ENCODE measurements at places on chromosomes 1 and 21.

DNA sequence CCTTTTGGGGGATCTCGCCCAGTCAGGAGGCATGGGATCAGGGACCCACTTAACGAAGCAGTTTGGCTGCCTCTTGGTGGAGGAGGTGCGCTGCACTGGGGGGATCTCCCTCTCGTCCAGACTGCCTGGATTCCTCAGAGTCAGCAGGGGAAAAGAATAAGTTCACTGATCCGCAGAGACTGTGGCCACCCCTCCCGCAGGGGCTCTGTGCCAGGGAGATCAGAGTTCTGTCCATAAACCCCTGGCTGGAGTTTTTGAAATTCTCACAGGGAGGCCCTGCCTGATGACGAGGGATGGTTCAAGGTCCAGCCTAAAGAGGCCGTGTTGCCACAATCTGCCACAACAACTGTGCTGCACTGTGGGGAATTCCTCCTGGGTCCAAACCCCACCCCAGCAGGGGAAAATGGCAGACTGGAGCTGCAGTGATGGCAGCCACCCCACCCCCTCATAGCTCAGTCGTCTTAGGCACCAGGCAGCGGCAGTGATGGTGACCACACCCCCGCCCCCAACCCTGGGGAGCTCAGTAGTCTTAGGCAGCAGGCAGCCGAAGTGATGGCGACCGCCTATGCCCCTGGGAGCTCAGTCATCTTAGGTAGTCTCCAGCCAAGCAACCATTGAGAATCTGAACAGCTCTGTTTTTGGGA is 273.8 kb upstream of the USP25 start:
- no peak for DNase-seq

DNA sequence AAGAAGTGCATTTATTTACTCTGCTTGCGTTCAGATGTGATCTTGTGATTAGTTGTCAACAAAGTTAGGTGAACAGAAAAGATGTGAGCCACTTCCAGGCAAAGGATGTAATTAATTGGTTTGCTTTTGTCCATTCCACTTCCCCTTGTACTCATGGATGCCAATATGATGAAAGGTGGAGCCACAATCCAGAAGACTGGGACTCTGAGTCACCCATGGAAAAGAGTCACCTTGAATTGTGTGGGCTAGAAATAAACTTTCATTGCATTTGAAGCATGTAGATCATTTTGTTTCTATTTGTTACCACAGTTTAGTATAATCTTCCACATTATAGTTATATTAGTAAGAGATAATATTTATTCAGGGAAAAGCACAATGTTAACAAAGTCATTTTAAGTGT is 684.2 kb downstream of the LTN1 start:
- no peak for DNase-seq

- no peak for DNase-seq
Measured at GRCh38 chr1:201946224-201946908, at the start of gene LMOD1. LMOD1 (minus strand) TSS chr1:201946548; CDS start chr1:201946340, 208 bp downstream.

- no peak for DNase-seq
Measured at GRCh38 chr21:42171091-42172053, 47.6 kb upstream of the ABCG1 start.

GRCh38 chr1:201264554-201264953 is 18.8 kb upstream of the PKP1 start:
- DNase-seq = no peak

GRCh38 chr21:44013380-44014088 is 1.4 kb downstream of the TRAPPC10 start:
- DNase-seq = peak; percentile 51

DNA sequence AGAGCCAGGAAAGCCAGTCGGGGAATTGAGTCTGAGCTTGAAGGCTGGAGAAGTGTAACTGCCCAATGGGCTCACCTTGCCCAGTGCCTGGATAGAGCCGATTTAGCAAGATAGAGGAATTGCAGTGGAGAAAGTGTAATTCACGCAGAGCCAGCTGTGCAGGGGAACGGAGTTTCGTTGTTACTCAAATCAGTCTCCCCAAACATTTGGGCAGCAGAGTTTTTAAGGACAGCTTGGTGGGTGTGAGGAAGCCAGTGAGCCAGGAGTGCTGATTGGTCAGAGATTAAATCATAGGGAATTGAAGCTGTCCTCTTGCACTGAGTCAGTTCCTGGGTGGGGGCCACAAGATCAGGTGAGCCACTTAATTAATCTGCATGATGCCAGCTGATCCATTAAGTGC is 28.4 kb upstream of the NLRP3 start:
- no peak for DNase-seq

DNA sequence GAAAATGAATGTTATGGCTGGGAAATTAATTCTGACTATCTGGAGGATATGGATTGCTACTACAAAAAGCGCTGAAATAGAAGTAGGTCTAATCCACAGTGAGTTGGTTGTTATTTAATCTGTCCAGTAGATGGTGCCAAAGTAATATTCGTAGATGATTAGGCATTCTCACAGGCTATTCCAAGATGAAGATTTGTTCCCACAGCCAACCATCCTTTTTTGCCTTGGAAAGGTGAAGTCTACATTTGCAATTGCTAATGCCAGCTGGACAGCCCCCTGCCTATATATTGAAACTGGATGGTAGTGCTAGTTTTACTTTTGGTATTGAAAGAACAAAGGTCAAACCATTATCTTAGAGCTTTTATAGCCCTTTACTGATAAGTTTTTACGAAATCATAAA is 43.8 kb downstream of the RBM11 start:
- no peak for DNase-seq

DNA sequence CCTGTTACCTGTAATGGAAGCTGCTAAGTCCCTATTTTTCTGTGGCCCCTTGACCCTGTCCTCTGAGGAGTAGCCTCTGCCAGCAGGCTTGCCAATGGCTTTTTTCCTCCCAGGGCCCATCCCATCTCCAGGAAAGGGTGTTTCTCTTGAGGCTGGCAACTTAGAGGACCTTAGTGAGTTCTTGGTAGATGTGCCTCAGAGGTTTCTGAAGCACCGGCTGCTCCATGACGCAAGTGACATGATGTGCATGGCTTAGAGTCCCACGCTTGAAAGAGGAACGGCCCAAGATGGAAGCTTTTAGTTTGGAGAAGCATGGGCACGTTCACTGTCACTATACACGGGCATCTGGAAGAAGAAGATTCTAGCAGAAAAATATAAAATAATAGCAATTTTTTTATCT is 63.0 kb downstream of the TGFB2 start:
- no peak for DNase-seq

- DNase-seq = no peak
Measured at GRCh38 chr1:225447650-225448089, 19.8 kb upstream of the LBR start.

DNA sequence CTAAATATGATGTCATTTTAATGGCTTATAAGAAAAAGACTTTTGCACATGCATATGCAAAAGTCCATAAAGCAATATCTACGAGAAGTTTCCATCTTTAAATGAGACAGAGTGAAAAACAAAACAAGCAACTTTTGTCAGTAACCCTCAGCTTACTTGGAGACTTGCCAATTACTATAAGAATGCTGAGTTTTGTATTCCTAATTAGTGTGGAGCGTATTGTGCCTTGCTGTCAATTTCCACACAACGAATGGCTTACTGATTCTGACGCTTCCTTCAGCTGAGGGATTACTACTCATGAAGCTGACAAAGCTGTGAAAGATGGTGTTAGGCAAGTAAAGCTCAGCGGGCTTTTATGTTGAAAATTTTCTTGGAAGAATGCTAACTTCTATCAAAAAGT is 440.4 kb upstream of the ADAMTS5 start:
- no peak for DNase-seq

DNA sequence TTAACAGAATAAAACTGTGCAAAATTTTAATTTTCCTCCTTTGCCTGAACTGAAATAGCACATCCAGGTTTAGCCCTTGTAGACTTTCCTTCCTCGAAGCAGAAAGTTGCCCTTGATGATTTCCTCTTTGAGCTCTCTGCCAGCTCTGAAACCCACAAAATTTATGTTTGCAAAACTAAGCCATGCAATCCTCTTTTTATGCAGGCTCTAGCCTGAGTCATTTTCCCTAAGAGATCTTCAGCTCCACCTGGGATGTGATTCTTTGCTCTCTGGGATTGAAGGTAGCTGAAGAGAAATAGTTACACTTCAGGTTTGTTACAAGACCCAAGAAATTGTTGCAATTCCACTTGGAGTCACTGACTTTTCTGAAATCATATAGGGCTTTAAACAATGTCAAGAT is 1.4 kb upstream of the F3 start:
- DNase-seq = no peak

- DNase-seq = no peak
Measured at GRCh38 chr1:54850737-54851136, 36.3 kb downstream of the DHCR24 start.

GRCh38 chr1:2926447-2927055 is 94.7 kb upstream of the ACTRT2 start:
- no peak for DNase-seq

GRCh38 chr1:23718482-23718881 is 24.8 kb upstream of the ELOA start:
- DNase-seq = no peak

DNA sequence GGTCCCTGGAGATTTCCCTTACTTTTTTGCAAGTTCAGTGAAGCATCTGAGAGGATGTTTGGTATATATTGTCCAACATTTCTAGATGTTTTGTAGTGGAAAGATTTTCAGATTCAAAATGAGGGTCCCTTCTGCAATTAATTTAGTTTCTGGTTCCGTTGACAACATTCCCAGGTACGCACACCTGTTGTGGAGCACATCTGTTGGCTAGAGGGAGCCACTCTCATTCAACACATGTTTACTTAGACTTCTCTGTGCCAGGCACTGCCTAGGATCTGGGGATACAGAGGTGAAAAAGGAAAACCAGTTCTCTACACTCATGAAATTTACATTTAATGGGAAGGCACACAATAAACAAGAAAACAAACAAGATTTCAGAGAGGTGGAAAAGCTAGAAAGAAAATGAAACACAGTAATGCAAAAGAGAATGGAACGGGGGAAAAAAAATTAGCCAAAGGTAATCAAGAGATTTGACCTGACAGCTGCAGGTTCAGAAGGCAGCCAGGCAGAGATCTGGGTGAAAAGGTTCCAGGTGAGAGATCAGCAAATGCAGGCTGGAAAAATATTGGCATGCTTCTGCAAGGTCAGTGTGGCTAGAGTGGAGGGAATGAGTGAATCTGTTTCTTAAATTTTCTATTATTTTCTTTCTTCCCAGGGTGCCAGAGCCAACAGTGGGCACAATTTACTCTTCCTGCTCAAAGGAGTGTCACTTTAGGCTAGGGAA is 48.4 kb upstream of the KAZN start:
- DNase-seq = no peak

- no peak for DNase-seq
Measured at GRCh38 chr1:150829751-150830150, 21.7 kb upstream of the CTSK start.

- no peak for DNase-seq
Measured at GRCh38 chr1:91546876-91547275, 46.2 kb downstream of the CDC7 start.

DNA sequence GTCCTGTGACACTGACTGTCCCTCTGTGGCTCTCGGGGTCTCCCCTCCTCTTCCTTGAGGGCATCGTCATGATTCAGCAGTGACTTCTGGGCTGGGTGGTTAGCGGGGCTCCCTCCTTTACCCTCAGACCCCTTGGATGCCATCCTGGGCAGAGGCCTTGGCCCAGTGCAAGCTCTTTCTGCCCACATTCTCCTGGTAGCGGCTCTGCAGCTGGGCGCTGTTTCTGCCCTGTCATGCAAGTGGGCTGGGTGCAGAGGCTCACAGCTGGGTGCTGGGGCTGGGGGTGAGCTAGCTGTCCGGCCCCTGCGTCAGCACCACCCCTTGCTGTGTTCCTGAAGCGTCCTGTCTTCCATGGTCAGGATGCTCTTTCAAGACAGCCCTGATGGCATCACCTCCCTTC is 158.5 kb downstream of the PCBP3 start:
- no peak for DNase-seq

- no peak for DNase-seq
Measured at GRCh38 chr1:93989601-93990000, 80.4 kb upstream of the GCLM start.

Measured in activated naive CD4-positive, alpha-beta T cell treated with Interleukin-2 at 50 U/mL for 16 hours (primary cell).